SK-N-SH (cell line): ENCODE measurements at places on chromosomes 3 and 15. TPM values are rescaled to one million over a fixed set of nuclear protein-coding genes. Genes with fewer than 3 reads are reported as not detected.

- no peak for DNase-seq
Measured at GRCh38 chr15:86973284-86973844, 893.7 kb downstream of the AGBL1 start.

DNA sequence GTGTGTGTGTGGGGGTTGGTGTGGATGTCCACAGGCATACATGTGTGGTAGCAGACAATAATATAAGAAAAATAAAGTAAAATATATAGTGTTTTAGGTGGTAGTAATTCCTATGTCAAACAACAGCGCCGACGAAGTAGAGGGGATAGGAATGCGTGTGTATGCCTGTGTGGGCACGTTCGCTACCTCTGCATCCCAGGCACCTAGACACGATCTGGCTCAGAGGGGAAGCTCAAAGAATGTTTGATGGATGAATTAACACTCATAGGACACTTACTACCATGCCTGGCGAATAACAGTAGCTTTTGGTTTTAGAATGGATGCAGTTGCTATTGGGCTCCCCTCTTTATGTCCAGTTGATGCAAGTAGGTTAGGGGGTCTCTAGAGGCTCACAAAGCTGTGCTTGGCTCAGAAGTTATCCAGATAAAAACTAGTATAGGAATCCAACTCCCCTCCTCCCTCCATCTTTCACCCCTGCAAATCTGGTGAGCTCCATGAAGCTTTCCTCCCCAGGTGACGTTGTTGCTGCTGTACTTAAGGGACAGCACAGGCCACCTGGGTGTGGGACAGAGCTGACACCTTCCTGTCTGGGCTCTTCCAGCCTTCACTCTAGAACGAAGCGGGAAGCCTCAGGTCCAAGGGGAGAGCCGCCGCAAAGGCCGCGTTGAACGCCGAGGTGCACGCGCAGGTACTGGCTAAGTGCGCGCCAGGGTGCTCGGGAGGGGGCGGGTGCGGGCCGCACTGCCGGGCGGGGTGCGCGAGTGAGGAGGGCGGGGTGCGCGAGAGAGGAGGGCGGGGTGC, 192.6 kb upstream of the LYSMD4 start:
- peak; percentile 58 for DNase-seq

GRCh38 chr3:187920030-187920429, 174.8 kb upstream of the BCL6 start:
- DNase-seq, result no peak

GRCh38 chr3:191962324-191962723, 501.4 kb downstream of the PYDC2 start:
- no peak for DNase-seq

DNA sequence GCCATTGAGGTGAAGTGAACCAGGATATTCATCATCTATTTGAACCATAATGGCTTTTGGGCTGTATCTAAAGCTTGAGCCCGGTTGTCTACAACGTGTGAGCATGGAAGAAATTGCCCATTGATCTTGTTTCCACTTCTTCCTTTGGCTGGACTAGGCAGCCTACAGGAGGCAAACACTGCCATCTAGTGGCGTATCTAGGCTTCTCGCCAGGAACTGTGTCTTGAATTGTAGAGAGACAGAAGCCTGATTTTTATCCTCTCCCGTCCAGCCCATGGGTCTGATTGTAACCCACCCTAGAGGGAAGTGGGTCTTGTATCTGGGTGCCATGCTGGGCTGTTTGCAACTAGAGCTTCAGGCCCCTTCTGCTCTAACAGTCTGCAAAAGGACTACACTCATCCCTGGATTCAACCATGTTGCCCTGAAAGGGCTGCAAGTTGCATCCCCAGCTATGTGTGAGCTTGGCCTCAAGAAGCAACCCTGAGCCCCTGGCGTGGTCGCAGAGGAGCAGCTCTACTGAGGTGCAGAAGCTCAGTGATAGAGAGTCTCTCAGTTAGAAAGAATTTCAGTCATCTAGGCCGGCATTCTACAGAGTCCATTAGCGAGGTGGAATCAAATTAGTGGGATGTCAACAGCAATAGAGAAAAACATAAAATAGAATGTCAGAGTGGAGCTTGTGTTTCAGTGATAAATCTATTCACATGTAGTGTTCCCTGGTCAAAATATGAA, 170.2 kb upstream of the UMPS start:
- peak; percentile 78 for DNase-seq

GRCh38 chr15:87570206-87570605, 686.3 kb downstream of the NTRK3 start:
- DNase-seq, result no peak

DNA sequence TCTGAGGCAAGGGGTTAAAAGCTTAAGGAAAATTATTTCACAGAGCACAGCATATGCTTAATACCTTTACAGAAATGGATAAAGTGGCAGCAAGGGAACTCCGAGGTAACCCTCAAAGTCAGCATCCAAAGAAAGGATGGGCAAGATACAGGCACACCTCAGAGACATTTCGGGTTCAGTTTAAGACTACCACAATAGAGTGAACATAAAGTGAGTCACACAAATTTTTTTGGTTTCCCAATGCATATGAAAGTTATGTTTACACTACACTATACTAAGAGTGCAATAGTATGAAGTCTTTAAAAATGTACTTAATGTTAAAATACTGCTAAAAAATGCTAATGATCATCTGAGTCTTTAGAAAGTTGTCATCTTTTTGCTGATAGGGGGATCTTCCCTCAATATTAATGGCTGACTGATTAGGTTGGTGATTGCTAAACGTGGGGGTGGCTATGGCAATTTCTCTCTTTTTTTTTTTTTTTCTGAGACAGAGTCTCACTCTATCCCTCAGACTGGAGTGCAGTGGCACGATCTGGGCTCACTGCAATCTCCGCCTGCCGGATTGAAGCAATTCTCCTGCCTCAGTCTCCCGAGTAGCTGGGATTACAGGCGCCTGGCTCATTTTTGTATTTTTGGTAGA, 10.0 kb downstream of the UBR1 start:
- DNase-seq, result no peak

DNA sequence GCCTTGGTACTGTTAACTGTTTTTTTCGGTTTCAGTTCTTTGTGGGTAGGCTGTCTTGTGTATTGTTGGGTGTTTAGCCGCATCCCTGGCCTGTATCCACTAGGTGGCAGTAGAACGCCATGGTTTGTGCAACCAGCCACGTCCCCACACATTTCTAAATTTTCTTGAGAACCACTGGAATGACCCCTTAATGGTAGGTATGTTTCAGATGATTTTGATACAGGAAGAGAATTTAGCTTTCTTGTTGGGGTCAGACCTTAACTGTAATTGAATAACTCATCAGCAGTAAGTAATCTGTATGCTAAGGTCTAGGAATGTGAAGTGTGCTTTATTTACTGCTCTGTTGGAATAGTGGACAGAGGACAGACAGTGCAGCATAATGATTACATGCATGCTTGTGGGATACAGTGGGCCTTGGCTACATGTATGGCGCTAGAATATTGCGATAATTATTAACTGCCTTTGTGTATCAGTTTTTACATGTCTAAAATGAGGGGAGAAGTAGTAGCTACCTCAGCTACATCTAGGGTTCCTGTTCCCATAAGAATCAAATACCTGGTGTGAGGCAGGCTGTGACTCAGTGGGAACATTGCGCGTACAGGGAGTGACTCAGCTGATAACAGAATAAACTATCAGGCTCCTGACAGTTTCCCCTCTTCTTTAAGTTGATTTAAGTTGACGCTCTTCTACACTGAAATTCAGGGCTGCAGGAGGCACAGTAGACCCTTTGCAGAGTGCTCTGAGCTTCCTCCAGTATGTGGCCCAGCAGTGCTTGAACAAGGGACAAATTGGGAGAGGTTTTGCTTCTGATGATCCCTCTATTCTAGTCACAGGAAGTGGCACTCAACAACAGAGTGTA, 25.0 kb upstream of the GPR171 start:
- DNase-seq, result peak; percentile 70

DNA sequence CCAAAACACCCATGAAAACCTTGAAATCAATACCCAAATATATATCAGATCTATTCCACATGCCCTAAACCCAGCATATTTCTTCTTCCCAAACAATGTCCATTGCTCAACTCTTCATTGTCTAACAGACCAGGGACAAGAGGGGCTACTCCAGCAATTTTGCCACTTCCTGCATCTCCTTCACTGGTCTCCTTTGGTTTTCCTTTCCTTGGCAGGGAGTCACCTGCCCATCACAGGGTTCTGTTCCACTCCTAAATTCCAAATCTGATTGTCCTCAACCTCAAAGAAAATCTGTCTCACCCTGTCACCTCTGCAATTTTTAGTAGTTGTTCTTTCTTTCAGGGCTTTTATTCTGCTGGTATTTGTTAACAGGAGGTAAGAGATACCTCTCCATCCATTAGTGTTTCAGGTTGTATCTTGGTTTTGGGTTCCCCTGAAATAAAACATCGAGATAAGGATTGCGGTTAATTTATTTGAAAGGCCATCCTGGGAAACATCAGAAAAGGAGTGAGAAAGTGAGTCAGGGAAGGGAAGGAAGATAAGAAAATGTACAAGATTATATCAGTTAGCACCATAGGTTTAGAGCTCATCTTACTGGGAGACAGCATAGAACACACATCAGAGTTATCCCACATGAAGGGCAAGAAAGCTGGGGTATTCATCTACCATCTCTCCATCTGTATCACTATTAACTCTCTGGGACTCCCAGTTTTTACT, 13.6 kb downstream of the ZBED2 start:
- DNase-seq, result no peak

- no peak for DNase-seq
Measured at GRCh38 chr3:51441282-51442030, 50.4 kb downstream of the RBM15B start.

DNA sequence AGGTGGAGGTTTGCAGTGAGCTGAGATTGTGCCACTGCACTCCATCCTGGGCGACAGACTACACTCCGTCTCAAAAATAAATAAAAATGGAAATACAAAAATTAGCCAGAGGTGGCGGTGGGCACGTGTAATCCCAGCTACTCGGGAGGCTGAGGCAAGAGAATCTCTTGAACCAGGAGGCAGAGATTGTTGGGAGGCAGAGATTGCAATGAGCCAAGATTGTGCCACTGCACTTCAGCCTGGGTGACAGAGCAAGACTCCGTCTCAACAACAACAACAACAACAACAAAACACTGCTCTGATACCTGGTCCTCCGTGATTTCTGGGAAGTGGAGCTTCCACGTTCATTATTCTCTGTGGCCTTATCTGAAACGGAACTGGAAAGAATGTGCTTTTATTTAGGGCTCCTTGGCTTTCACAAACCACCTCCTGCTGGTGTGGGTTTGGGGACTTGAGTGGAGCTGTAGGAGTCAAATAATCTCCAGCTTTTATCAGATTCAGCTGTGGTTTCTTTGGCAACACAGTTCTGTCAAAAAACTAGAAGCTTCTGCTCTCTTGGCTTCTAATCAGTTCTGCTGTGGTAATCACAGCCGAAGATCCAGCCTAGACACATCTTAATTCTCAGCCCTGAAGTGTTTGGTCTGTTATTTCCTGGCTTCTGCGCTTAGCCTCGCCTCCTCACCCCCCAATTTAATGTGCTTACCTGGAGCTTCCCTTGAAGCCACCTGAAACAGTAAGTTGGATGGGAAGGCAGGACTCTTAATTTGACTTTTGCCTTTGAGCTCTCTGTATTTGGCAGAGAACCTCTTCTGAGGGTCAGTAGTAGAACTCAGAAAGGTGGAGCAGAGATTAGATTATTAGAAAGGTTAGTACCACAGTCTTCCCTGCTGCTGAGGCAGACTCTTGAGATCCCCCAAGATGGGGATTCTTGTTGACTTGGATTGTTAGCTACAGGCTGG, 21.4 kb downstream of the IRAK2 start:
- DNase-seq, result no peak

- no peak for DNase-seq
Measured at GRCh38 chr3:74518610-74519009, 95.8 kb downstream of the CNTN3 start.

Gene UROC1
- not detected in 2 replicates for polyA plus RNA-seq

DNA sequence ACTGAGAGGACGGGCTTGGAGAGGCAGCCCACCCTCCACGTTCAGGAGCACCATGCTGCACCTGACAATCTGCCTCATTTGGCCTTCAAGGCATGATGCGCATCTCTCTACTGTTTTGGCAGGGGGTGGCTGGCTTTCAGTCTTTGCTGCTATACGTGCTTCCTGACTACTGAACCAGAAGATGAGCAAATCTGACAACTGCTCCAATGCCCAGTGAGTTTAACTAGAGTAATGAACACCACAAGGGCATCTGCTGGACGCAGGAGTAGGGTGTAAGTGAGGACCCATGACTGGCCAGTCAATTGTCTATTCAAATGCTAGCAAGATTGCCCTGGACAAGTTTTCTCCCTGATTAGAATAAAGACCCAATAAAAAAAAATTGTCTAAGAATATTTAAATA, 335.7 kb downstream of the MAGI1 start:
- DNase-seq, result no peak
